ENCODE measurements at places on chromosomes 1 and 21.
A peak's percentile ranks its signal among the peaks of the same experiment; 100 is the strongest.

DNA sequence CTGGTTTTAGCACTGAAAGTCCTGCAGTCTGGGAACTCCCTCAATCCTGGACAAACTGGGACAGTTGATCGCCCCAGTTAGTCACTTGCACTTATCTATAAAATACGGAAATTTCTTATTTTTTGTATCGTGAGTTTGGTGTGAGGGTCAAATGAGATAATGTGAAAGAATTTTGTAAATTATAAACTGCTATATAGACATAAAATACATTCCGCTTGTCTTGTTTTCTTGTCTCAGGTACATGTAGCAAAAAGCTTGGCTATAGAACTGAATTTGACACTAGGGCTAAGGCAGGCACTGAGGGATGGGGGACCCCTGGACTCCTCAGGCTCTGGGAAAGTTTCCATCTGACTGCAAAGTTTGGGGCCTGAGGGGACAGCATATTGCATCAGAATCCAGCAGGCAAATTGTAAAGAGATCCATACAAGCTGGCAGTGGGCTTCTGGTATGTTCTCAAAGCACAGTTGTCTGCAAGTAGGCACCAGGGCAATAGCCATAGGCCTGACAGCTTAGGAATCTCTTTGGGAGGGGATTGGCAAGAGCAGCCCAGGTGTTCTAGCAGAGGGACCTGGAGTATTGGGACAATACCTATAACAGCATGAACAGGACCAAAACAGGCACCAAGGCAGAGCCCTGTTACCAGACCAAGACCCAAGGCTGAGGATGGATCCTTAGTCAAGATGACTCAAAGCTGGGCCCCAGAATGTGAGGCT is 44.3 kb downstream of the S1PR1 start:
- no peak for DNase-seq

- no peak for DNase-seq
Observed at GRCh38 chr1:41813755-41814745, 104.7 kb downstream of the HIVEP3 start.

DNA sequence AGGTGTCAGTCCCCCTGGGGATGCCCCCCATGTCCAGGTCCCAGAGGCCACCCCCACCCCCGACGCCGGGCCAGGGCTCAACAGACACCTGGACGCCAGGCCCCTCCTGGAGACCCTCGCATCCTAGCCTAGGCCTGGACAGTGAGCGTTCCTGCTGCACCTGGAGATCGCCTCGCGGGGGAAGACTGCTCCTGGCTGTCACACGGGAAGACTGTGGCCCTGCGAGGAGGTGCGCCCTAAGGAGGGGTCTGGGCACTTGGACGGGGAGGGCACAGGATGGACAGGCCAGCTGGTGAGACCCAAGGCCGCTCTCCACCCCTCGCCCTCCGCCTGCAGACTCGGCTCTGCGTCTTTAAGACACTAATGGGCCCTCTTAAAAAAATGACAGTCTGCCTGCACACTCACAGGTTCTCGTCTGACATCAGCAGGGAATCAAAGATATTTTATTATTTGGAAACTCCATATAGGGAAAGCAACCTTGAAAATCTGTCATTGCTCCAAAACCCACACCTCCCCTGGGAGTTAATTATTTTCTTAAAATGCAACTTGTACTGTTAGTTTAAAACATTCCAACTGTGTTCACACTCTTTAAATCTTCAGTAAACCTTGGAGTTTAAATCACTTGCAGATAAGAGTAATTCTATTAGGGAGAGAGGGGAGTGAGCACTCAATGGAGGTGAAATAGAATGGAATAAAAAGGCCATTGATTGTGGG is 45.6 kb upstream of the ACTRT2 start:
- DNase-seq: no peak

- DNase-seq: no peak
Observed at GRCh38 chr1:205271277-205271676, 43.5 kb downstream of the TMCC2 start.

DNA sequence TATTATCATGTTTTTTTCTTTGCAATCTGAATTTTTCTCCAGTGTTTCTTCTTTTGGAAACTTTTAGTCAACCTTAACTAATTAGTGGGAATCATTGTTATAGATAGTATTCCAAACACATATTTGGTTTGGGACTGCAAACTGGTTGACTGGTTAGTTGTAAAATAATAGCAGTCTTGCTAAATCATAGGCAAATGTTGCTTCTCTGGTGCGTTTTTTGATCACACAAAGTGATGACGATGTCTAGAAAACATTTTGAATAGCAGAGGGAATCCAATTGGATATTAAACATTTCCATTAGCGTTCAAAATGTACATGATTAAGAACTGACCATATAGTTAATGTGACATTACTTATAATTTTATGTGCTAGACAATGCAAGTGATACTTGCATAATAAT is 4.5 kb downstream of the DNAJB4 start:
- DNase-seq: no peak

- DNase-seq: no peak
Observed at GRCh38 chr1:2980849-2981248, 40.4 kb upstream of the ACTRT2 start.

DNA sequence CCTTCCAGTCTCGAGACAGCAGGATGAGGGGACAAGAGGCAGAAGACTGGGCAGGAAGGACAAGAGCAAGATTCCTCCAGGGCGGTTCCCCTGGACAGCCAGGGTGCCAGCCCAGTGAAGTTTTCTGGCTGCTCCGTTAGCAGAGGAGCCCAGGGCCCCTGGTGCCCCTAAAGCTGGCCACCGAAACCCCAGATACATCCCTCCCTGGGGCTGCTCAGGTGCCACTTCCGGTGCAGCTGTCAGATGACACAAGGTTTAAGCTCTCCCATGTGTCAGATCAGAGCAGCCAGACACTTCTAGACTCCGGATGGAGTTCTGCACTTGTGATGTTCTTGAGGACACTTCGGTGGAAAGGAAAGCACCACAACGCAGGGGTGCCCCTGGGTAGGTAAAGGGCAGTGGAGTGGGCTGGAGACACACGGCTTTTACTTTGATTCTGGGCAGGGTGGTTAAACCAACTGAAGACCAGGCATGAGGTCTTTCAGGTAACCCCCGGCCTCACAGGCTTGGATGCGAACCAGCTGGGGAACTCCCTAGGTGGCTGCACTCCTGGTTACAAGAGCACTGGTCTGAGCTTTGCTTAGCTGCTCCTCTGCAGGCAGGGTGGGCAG is 85.7 kb downstream of the ITPKB start:
- DNase-seq: no peak

GRCh38 chr1:201721082-201722049 is 107.6 kb upstream of the IPO9 start:
- DNase-seq: no peak

GRCh38 chr1:8562881-8563865 is 245.3 kb downstream of the SLC45A1 start:
- DNase-seq: no peak

DNA sequence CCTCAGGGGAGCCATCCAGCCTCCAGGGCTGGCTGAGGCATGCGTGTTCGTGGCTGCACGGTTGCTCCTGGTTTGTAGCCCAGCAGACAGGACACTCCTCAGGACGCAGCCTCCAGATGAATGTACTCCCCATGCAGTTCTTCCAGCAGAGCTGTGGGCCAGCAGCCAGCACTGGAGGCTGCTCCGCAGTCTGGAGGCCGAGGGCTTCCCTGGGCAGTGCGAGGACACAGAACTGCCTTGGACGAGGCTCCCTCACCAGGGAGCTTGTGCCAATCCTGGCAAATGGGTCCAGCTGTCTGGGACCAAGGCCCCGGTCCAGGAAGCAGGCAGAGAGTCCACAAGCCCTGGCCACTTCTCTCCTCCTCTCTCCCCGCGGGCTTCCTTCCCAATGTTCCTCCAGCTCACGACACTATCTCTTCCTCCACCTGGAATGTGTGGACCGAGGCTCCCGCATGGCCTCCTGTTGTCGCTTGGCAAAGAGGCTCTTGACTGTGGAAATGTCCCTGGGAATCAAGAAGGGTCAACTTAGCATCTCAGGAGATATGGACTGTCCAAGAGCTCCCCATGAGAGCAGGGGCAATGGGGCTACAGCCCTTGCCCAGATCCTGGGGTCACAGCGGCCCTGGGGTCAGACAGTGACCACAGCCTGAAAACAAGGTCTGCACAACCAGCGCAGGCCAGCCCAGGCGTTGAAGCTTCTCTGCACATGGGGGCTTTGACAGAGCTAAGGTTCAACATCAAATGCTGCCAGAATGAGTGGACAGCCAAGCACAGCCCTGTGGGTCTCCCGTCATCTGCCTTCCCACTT is 5.3 kb downstream of the EDN2 start:
- peak; percentile 59 for DNase-seq

DNA sequence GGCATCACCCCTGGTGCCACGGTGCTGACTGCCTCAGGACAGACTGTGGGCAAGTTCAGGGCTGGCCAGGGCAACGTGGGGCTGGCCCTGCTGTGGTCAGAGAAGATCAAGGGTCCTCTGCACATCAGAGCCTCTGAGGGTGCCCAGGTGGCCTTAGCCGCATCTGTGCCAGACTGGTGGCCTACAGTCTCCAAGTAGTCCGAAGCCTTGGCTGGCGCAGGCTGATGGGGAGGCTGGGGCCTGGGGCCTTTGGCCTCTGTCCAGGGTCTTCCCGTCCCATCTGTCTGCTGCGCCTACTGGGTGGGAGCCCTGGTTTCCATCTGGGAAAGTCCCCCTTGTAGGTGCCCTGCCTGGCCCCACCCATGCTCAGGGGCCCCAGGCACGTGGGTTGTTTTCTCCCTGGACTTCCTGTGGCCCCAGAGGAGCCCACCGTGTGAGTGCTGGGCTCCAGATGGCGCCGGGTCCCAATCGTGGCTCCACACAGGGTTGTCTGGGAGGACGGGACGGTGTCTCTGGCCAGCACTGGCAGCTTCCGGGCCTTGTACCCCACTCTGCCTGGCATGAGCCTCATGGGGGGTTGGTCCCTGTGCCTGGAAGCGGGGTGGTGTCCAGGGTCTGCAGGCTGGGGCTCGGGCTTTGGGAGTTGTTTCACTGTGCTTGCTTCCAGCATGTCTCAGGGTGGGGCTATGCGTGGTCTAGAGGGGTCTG is 9.9 kb downstream of the IBA57 start:
- DNase-seq: no peak

GRCh38 chr1:231665101-231665500 is 38.5 kb downstream of the DISC1 start:
- DNase-seq: no peak

- no peak for DNase-seq
Observed at GRCh38 chr1:23567996-23568607, 8.8 kb upstream of the ID3 start.

GRCh38 chr1:14996133-14997050 is 157.2 kb upstream of the TMEM51 start:
- no peak for DNase-seq

DNA sequence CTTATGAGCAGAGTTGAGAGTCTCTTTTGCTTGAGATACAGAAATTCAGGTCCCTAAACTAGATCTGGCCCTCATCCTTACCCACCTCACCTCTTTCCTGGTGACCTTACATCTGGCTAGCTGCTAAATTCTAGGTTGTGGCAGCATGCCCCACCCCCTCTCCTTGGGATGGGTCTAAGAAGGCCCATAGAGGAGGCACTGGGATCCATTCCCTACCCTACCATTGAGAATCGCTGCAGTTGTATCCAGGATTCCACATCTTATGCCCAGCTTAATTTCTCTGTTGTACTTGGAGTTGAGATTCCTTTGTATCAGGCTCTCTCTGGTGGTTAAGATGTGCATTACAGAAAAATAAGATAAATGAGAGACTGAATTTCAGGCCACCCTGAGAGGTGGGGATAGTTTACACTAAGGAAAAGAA is 9.5 kb upstream of the TMEM39B start:
- no peak for DNase-seq

- no peak for DNase-seq
Observed at GRCh38 chr1:51551081-51551480, 32.0 kb upstream of the EPS15 start.

- no peak for DNase-seq
Observed at GRCh38 chr1:216614011-216614934, 109.0 kb downstream of the ESRRG start.

GRCh38 chr1:25936947-25937346 is 30.7 kb upstream of the STMN1 start:
- no peak for DNase-seq

- no peak for DNase-seq
Observed at GRCh38 chr1:150567717-150568593, 11.5 kb downstream of the MCL1 start.

GRCh38 chr1:63537940-63538339 is 14.6 kb downstream of the EFCAB7 start:
- DNase-seq: no peak

DNA sequence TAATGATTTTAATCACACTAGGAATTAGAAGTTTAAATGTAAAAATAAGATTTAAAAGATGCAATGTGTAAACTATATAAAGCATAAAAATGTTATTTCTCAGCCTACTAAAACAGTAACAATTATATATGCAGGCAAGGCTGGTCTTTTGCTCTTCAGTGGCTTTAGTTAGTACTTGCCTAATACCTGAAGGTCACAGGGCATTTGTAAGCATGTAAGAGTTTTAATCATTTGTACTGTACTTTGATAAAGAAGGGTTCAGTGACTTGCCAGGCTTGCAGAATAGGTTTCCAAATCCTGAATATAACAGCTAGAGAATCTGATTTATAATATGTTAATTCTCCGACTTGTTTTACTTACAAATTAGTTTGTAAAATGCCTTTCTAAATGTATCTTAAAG is 256.5 kb downstream of the GPR52 start:
- no peak for DNase-seq

DNA sequence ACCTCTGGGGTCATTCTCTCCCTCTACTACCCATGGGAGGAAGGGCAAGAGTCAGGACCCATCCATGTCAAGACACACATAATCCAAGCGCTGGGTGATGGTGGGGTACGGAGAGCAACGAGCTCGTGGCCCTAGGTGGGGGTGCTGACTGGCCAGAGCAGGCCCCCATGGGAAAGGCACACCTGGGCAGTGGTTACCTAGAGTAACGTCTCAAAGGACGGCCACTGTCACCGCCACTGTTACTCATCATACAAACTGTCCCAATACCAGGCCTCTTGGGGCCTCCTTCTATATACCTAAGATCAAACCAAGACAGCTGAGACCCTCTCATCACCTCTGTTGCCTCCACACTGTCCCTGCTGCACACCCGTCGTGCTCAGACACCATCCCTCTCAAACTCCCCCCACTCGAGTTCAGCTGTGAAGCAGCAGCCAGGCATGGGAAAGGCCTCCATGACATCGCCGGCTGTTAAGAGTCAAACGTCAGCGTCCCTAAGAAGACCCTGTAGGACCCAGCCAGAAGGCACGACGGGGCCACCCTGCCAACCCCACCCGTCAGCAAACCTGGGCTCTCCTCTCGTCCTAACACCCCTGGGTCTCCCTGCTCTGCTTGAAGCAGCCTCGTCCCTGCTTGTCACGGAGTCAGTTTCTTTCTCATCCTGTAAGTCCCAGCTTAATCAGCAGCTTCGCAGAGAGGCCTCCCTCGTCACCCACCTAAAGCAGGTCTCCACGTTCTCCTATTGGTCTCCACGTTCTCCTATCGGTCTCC is 15.3 kb downstream of the NPHP4 start:
- DNase-seq: no peak

DNA sequence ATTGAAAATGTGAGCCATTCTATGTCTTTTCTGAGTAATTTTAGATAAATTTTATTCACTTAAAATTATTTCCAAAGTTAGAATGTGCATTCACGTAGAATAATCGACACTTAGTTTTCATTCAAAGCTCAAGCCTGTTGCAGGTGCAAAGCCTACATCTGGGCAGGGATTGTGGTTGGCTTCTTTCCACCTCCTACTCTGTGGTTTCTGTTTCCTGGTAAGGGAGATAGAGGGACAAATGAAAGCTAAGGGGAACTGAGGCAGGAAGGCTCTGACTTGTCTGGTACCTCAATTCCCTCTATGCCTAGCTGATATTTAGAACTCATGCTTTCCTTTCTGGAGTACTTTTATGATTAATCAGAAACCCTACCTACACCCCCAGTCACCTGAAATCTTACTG is 251.2 kb upstream of the DPYD start:
- no peak for DNase-seq

- no peak for DNase-seq
Observed at GRCh38 chr1:97138515-97139032, 417.0 kb downstream of the PTBP2 start.

Measured in right lobe of liver (tissue), 6 donors.